ENCODE measurements at places on chromosomes 5 and 9. TPM values are rescaled to one million over a fixed set of nuclear protein-coding genes. Genes with fewer than 3 reads are reported as not detected.

DNA sequence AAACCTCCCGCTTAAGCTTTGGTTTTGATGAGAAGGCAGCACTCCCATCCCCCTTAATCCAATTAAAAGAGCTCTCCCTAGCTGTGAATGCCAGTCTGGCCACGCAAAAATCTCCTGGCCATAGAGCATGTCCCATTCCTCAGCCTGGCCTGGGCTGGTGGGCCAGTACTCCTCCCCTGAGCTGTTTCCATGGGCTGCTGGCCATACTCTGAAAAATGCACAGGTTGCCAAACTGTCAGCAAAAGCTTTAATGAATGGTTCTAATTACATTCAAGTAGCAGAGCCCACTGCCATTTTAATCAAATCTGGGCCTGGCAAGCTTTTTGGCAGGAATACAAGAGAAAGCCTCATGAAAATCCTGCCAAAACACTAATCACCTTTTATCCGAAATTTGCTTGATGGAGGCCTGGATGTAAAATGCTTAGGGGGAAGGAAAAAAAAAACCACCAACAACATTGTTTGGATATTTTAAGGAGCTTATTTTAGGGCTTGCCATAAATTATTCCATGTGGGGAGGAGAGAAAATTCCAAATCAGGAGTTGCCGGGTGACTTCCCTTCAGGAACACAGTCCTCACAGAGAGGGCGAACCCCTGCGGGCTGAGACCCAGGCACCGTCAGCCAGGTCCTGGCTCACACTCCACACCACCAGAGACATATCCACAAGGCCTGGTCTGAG is 243.3 kb downstream of the SEC61B start:
- no peak for DNase-seq

The CTXN3 gene
- not detected for total RNA-seq

DNA sequence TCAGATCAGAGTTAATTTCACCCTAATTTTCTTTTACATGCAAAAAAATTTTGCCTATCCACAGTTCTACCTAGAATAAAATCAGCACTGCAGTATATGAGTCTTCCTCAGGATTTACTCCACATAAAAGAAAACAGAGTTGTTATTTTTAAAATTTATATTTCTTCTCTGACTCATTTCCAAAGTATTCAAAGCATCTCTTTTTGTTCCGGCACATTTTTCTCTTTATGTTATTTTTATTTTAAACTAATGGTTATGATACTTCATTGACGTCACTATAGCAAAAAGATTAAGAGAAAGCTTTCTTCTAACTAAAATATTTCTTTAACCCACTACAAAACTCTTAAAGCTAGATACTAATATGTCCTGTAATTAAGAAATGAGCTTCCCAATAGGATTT is 590.4 kb downstream of the PRELID2 start:
- peak; percentile 46 for DNase-seq

The CAVIN4 gene
- total RNA-seq, result 2.3 TPM

GRCh38 chr9:14677872-14678271 is 15.4 kb downstream of the ZDHHC21 start:
- no peak for DNase-seq

Measured in dermis blood vessel endothelial cell (primary cell).